Erythroblast (primary cell): ENCODE measurements at places on chromosomes 5 and 9.

- no peak for DNase-seq
Measured at GRCh38 chr5:95983080-95983479, 21.4 kb upstream of the ELL2 start.

GRCh38 chr5:178213003-178213461, 8.7 kb downstream of the HNRNPAB start:
- no peak for DNase-seq

DNA sequence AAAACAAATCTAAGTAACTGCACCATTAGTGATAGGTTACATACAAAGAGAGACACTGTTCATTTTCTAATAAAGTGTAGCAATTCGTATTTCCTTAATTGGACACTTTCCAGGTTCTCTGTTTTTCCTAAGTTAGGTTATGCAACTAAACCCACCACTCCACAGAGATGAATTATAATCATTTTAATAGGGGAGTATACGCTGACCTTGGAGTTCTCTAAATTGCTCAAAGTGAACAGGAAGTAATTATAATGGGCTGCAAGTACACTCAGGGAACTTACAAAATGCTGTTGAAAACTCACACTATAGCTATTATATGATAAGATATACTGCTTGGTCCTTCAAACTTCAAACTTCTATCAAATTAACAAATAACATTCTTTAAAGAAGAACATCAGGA, 18.2 kb upstream of the ADCY2 start:
- no peak for DNase-seq

DNA sequence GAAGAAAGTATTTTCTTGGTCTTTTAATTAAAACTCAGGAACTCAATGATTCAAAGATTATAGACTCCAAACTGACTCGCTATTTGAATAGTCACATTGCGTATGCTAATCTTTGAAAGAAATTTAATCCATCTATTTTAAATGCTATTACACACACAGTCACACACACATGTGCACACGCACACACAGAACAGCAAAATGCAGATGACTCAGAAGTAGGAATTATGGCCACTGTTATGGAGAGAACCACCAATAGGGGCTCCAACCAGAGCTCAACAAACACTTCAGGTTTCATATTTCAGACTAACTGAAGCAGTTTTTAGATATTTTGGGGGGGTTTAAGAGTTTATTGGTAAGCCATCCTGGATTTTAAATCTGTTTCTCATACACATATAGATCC, 1917.9 kb downstream of the EFNA5 start:
- no peak for DNase-seq
